NT2/D1 (cell line): ENCODE measurements at places on chromosomes 2 and 18.
A peak's percentile ranks its signal among the peaks of the same experiment; 100 is the strongest.

- DNase-seq: no peak
Measured at GRCh38 chr2:160820691-160821090, 327.1 kb upstream of the RBMS1 start.

- peak; percentile 88 for DNase-seq
Measured at GRCh38 chr2:96565111-96565510, 28.6 kb downstream of the ARID5A start.

GRCh38 chr18:68735483-68736343 lies 20.8 kb upstream of the TMX3 start:
- DNase-seq: no peak

DNA sequence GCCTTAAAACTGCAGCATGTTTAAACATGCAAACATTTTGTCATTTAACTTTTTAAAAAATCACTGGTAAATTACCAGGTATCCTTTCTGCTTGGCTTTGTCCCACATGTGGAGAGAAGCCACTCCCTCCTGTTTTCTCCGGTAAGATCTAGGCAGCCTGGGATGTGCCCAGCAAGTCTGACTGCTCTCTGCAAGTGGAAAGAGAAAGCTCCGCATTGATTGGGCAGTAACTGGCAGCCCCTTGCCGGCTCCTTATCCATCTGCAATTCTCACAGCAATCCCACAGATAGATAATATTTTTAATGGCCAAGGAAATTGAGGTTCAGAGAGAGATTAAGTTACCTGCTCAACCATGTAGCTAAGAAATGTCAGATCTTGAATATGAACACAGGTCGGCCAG lies 136.1 kb downstream of the TMEM200C start:
- DNase-seq: no peak

DNA sequence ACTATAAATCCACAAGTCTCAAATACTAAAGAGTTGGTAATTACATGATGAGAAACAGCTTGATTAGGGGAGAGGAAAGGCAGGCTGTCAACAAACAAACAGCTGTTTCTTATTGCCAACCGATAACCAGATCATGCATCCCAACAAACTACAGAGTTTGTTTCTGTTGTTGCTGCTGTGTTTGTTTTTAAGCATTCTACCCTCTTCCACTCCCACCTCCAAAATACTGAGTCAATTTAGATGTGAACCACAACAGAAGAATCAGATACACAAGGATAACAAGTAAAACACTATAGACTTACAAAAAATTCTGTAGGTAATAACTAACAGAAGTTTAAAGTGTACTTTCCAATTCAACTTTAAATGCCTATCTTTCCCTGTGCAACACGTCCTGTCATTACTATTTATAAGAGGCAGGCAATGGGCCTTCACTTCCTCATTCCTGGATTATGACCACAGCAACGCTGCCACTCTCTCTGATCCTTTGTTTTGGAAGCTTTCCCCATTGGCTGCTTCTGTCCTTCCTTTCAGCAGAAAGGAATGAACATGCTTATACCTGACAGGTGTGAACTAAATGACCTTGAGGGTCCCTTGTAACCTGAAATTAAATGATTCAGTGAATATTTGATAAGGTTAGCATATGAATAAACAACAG lies 152.0 kb downstream of the SRBD1 start:
- DNase-seq: no peak

- DNase-seq: no peak
Measured at GRCh38 chr2:231683292-231684235, 24.8 kb upstream of the PTMA start.

DNA sequence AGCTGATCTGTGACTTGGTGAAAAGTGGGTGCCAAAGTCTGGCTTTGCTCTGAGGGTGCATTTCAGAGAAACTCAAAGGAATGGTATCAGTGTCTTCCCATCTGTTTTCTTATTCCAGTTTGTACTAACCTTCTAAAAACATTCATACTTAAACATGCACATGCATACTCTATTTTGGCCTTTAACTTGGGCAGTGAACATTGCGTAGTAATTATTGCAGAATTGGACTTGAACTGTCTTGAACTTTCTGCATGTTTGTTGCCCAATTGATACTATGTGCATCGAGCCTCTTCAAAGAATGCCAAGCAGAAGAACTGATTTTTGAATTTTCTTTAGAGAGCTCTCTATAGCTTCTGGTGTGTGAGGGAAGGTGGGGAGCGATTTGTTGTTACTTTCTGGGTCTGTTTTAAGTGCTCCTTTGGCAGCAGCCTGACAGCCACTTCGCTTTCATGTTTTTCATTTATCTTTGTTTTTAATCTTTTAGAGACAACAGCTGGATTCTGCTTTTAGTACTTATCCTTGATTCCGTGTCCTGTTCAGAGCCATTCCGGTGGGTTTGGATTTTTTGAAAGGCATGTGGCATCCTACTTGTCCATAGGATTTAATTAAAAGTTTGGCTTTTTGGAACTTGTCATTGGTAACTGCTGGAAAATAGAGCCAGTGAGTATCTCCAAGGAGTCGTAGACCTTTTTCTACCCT lies 159.2 kb downstream of the RAPGEF4 start:
- no peak for DNase-seq

DNA sequence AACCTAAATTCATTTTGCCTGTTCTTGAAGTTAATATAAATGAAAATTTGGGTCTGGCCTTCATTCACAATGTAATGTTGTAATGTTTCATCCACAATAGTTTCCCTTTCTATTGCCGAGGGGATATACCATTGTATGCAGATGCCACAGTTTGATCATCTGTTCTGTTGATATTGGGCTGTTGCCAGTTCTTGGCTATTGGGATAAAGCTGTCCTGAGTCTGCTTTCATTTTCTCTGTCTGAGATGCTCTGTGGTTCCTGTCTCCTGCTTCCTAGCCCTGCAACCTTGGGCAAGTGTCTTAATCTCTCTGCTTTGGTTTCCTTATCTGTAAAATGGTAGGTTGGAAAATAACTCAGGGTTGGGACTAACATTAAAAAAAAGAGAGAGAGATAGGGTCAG lies 25.2 kb downstream of the B3GNT2 start:
- no peak for DNase-seq

- no peak for DNase-seq
Measured at GRCh38 chr2:176112375-176113302, 3.9 kb upstream of the HOXD10 start.

- DNase-seq: no peak
Measured at GRCh38 chr2:184449760-184450159, 148.6 kb upstream of the ZNF804A start.

- DNase-seq: no peak
Measured at GRCh38 chr2:149612122-149612521, 24.5 kb upstream of the MMADHC start.

DNA sequence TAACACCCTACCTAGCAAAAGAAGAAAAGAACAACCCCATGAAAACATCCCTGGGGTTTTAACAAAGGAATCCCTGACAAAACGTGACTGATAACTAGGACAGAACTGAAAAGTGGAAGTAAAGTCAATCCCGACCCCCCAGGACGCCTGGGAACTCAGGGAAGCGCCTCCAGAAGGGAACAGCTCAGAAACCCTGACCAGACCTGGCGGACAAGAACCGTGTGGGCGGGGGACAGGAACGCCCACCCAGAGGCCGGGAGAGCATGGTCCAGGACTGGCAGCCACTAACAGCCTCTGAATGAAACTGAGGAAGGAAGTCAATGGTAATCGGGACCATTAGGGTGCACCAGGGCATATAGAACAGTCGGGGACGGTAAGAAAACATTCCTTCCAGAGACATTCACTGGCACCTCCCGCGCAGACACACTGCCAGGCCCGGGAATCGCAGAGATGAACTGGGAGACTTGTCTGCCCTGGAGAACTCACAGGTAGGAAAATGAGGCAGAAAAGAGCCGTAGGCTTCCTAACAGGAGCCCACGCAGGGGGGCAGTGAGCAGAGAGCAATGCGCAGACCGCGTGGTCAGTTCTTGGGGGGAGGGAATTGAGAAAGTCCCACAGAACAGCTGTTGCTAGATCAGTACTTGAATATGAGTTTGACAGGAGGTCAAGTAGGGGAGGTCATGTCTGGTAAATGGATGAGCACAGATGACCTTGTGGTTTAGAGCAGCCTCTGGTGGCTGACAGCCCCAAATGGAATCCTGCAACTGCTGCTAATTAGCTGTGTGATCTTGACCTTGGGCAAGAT lies 1.3 kb upstream of the TBC1D8 start:
- no peak for DNase-seq

- DNase-seq: no peak
Measured at GRCh38 chr2:75319951-75320350, 120.6 kb upstream of the TACR1 start.

- no peak for DNase-seq
Measured at GRCh38 chr2:67877301-67877700, 185.5 kb downstream of the C1D start.

- DNase-seq: no peak
Measured at GRCh38 chr2:134008837-134009236, 245.0 kb upstream of the MGAT5 start.

- DNase-seq: no peak
Measured at GRCh38 chr18:23183411-23184150, 48.3 kb downstream of the CABLES1 start.

DNA sequence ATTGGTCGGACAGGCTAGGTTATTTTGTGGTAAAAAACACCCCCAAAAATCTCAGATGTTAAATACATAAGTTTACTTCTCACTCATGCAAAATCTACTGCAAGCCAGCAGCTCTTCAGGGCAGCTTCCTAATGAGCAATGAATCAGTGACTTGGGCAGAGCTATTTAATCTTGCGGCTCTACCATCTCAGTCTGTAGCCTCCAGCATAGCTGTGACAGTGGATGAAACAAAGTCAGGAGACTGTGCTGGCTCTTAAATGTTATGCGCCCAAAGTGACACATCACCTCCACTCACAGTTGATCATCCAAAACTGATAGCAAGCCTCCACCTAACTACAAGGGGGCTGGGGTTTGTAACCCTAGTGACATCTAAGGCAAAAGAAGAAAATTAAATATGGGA lies 571.9 kb downstream of the METTL4 start:
- DNase-seq: no peak

GRCh38 chr2:190466819-190467446 lies 58.8 kb downstream of the MFSD6 start:
- DNase-seq: no peak

- DNase-seq: no peak
Measured at GRCh38 chr2:217437290-217437870, 565.4 kb downstream of the TNS1 start.

DNA sequence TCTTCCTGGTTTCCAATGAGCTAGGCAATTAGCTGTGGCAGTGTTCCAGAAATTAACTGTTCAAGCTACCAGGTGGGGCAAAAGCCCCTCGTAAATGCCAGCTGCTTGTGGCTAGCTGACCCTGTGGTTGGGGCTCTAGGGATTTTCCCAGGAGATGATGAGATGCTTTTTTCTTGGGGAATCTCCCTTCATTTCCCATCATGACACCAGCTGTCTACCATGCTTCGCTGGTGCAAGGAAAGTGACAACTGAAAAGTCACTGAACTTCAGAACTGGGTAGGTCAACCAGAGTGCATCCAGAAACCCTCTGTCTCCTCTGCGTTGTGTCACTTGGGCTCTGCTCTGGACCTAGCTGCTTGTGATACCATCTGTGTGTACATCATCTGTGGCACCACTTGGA lies 386.5 kb upstream of the DCC start:
- DNase-seq: no peak

DNA sequence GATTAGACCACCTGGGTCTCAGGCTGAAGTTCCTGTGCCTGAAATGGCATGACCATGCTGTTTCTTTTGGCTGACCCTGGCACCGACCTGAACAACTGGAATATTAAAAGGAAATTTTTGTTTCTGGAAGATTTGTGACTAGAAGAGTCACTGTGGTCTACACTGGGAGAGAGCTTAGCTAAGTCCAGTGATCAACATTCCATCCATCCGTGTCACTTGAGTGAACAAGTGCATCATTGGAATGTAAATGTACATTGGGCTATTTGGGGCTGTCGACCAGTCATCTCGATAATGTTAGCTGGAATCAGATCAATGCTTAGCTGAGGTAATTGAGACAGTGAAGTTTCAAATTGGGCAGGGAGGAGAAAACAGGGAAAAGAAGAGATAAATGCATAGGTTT lies 95.4 kb upstream of the CCDC85A start:
- DNase-seq: no peak

GRCh38 chr18:48804856-48805610 lies 145.7 kb downstream of the SMAD7 start:
- no peak for DNase-seq

GRCh38 chr2:66433945-66434678 lies 813 bp upstream of the MEIS1 start:
- DNase-seq: no peak

DNA sequence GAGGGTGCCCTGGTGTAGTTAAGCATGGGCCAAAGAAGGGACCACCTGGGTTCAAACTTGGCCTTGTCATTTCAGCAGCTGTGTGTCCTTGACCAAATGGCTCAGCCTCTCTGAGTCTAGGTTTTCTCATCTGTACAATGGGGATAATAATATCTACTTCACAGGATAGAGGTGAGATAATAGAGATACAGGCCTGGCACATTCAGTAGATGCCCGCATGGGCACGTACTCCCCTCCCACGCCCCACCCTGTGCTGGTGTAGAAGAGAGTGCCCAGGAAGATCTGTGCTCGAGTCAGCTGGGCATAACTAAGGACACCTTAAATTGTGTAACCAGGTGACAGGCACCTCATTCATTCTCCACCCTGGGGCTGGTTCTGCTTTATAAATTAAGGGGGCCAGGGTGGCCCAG lies 8.4 kb upstream of the TMEM185B start:
- DNase-seq: no peak

DNA sequence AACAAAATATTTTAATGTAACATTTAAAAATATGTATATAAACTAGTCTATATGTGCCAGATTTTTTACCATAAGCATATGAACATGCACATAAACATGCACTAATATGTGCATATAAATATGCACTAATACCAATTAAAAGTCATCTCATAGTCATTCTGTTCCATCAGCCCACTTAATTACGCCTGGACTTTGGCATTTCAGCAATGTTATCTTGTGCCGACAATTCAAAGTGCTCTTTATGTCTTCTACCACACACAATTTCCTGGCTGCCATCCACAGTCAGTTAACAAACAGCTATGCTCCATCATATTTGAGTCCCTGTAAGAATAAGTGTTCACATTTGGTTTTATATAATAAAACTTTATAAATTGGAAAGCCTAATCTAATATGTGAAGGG lies 92.6 kb upstream of the TSPYL6 start:
- no peak for DNase-seq

GRCh38 chr2:71609958-71610357 lies 156.6 kb downstream of the DYSF start:
- no peak for DNase-seq

DNA sequence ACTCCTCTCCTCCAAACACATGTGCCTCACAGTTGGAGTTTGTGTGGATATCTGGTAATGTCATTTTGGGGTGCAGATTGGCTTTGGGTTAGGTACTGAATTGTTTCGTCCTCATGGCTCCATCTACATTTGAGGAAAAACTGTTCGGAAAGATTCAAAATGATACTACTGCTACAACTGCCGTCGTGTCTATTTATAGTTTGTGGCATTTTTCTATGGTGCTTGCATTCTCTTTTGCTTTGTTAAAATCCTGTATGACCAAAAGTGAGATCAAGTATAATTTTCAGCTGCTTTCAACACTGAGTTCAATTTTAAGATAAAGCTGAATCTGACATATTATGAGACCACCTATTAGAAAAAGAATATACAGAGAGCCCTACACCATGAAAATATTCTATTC lies 176.3 kb upstream of the DSEL start:
- no peak for DNase-seq

- no peak for DNase-seq
Measured at GRCh38 chr2:165274698-165275097, 35.5 kb downstream of the SCN2A start.
